ENCODE measurements at places on chromosomes 7 and 10.

DNA sequence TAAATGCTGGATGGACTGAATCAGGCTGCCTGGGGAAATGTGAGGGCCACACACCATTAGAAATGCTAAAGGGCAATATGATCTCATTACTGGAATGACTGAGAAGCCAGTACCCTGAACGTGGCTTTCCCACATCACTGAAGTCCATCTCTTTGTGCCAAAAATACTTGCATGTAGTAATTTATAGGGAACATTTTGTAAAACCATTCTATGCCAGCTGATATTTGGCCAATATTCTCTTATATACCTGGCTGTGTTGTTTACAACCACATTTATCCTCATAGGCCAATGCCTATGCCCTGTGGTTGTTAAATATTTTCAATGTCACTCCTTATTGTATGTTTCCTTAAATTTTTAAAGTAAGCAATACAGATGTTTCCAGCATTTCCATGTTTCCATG is 111.6 kb downstream of the C10orf90 start:
- no peak for DNase-seq

DNA sequence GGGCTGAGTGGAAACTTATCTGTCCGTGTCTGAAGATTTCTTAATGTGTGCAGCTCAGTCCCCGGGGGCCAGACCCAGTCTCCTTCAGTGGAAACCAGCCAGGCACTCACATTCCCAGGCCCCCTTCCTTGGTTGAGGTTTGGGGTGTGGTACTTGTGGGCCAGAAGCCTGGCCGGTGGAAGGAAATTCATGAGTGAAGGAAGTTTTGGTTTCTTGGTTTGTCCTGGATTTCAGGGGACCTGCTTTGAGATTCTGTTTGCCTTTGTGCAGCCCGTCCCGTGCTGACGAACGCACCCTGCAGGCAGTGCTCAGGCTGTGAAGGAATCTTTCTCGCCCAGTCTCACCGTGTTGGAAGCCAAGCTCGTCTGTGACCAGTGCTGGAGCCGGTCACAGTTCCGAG is 2.9 kb downstream of the INPP5A start:
- no peak for DNase-seq

DNA sequence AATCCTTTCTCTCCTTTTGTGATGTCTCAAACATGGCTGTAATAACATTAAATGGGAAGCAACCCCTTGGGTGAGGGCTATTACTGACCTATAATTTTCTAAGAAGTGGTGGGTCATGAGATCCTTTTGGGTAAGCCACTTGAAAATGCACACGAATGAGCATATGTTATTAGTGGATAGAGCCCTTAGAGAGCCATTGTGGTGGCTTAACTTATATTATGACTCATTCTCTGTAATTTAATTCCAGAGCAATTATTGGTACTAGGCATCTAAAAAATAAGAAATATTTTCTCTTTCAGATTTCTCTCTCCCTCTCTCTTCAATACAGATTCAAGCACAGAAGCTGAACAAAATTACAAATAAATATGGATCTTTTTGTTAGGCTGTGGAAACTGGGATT is 1177.4 kb upstream of the PHF14 start:
- no peak for DNase-seq

- DNase-seq: no peak
These were observed 37.0 kb upstream of the MINDY3 start for GRCh38 chr10:15897287-15897686.

- DNase-seq: no peak
These were observed 37.9 kb downstream of the SORCS1 start for GRCh38 chr10:107126512-107127065.

DNA sequence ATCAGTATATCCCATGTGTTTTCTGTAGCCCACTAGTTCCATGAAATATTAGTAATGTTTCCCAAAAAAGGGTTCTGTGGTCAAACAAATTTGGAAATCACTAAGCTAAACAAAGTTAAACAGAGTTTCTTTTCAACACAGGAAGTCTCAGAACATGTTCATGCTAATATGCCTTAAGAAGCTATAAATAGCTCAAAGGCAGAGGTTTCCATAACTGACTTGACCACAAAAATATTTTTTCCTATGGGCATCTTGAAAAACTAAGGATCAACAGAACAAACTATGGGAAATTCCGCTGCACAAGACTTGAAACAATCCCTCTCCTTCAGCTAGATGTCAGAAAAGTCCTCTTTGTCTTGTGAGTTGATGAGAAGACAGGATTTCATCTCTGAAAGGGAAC is 59.7 kb downstream of the SEM1 start:
- DNase-seq: no peak

DNA sequence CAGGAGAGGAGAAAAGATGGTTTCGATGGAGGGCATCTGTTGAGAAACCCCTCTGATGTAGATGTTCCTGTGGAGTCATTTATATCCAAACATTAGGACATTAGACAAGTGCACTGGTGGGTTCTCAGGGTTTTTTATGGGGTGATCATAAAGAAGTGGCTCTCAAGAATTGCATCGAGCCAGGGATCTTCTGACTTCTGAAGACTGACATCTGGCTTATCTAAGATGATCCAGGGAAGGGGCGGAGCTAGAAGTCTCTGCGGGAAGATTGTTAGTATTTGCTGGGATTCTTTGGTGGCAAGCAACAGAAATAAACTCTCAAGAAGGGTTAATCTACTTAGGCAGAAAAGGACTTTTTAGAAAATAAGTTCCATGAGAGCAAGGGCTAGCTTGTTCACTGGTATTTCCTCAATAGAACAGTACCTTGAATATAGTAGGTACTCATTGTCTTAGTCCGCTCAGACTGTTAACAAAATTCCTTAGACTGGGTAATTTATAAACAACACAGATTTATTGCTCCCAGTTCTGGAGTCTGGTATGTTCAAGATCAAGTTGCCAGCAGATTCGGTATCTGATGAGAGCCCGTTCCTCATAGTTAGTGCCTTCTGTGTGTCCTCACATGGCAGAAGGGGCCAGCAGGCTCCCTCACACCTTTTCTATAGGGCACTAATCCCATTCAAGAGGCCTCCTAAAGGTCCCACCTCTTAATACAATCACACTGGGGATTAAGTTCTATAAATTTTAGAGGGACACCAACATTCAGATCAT is 28.5 kb upstream of the SYPL1 start:
- DNase-seq: no peak

- no peak for DNase-seq
These were observed 157.2 kb upstream of the SLC25A13 start for GRCh38 chr7:96479015-96479645.

DNA sequence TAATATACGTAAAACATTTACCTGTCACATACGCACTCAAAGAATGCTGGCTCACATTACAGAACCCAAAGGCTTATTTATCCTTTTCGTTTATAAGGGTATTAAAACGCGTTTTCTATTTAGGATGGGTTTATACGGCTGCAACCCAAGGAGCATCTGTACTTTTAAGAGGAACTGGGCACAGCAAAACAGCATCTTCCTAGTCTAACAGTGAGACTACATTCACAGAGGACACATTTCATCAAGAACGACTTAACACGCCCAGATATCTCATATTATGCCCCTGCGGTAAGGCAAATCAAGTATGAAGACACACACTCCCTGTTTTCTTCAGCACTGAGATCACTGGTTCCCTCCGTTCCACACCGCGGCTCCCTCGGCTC is 533 bp upstream of the DMTF1 start:
- DNase-seq: no peak

GRCh38 chr10:125911990-125912389 is 15.6 kb downstream of the FANK1 start:
- no peak for DNase-seq

Measured in SW 1271 (cell line).